MV-4-11 (cell line): ENCODE measurements at places on chromosomes 2 and 18.

DNA sequence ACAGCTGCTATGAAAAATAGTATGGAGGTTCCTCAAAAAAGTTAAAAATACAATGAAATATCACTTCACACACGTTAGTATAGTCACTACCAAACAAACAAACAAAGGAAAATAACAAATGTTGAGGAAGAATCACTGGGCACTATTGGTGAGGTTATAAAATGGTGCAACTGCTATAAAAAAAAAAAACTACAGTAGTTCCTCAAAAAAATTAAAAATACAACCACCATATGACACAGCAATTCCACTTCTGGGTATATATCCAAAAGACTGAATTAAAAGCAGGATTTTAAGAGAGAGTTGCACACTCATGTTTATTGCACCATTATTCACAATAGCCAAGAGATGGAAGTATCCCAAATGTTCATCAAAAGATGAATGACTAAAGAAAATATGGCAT, 80.9 kb upstream of the POU3F3 start:
- no peak for DNase-seq

GRCh38 chr2:39851651-39852110, 72.6 kb upstream of the THUMPD2 start:
- DNase-seq: peak; percentile 80

DNA sequence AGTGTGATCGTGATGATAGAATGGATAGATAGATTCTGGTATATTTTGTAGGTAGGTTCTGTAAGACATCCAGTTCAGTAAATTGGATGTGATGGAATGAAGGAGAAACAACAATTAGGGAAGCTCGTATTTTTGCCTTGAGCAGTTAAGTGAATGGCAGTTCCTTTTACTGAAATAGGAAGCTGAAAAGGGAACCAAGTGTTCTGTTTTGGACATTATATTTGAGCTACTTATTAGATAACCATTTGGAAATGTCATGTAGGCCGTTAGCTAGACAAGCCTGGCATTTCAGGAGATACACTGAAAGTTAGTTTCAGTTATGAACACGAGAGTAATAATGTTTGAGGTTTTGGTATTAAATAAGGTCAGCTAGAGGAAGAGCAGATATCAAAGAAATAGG, 41.5 kb downstream of the MARCHF7 start:
- peak; percentile 90 for DNase-seq

- no peak for DNase-seq
Measured at GRCh38 chr2:47519147-47519537, 116.2 kb downstream of the MSH2 start.

- DNase-seq: peak; percentile 61
Measured at GRCh38 chr18:76450452-76451395, 44.3 kb downstream of the ZNF516 start.

GRCh38 chr2:11235583-11235982, 80.3 kb downstream of the SLC66A3 start:
- no peak for DNase-seq

- no peak for DNase-seq
Measured at GRCh38 chr2:16068552-16068940, 128.2 kb downstream of the MYCN start.

DNA sequence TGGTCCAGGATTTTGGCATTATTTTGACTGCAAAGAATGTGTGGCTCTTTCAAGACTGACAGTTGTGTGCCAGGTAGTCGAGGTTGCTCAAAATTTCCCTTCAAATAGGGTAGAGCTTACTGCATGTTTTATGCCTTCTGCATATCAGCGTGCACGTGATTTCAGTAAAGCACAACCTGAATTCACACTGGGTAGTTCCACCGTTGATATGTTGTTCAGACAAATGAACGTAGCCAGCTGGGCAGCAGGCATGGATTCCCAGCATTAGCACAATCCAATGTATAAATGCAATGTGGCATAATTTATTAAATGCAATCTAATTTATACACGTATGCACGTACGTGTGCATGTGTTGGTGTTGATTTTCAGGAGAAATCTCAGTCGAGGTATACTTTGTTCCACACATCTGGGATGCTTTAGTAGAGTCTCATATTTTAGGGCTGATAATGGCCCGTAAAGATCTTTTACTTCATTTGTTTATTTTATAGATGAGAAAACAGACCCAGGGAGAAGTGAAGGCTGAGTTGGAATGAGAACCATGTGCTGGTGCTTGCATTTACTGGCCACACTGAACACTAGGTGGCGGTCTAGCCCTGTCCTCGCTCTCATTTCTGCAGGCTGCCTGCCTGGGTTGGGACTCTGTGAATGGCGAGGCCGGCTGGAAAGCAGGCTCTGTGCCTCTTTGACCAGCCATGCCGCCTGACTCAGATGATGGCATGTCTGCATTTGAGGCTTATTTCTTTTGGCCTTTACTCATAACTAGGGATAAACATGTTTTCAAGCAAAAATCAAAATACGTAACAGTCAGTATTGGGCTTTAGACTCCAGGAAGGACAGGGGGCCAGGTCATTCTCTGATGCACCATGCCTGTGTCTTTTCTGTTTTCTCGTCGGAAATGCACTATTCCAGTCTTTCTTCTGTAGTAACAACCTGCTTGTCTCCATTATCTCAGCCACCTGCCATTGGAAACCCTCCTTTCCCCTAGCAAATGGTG, 120.4 kb downstream of the RNF144A start:
- DNase-seq: peak; percentile 50

DNA sequence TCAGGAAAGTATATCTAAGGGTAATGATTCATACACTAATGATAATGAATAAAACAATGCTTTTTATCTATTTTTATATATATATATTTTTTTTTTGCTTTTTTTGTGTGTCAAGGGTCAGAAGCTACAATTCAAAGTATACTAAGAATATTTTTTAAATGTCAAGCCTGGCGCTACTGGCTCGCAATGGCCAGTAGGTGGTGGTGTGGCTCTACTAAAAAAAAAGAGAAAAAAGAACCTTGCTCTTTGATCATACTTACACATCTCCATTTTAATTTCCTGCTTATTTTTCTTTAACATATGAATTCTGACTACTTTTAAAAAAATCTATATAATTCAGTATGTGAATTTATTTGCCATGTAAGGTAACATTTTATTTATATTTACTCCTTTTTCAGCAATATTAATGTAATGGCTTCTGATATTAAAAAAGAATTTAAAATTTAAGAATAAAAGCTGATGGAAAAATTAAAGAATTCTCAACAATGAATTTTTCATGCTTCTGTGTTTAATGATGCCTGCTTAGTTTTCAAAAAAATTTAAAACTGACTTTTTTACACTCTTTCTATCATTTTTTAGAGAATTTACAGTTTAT, 232.9 kb downstream of the GULP1 start:
- DNase-seq: peak; percentile 39

- no peak for DNase-seq
Measured at GRCh38 chr2:20351555-20352229, 1.0 kb upstream of the PUM2 start.

GRCh38 chr2:26606847-26607190, 34.3 kb downstream of the CIB4 start:
- no peak for DNase-seq

GRCh38 chr2:83584672-83585071, 874.4 kb downstream of the SUCLG1 start:
- DNase-seq: no peak

- no peak for DNase-seq
Measured at GRCh38 chr2:32464431-32464830, 107.6 kb downstream of the BIRC6 start.

DNA sequence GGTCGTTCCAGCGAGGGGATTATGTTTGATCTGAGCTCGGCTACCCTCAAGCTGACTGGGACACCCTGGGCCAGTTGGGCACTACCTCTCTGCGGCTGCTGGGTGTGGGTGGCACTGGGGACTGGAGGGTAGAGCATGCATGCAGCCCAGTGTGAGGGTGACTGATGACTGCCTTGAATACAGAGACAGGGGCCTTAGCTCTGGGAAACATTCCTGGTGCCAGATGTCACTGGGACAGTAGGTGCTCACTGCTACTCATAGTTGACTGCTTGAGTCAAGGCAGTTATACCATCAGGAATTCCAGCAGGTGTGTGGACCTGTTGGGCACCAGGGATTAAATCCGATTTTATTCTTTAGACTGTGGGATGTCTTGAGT, 33.6 kb upstream of the ATP6V1B1 start:
- DNase-seq: no peak

DNA sequence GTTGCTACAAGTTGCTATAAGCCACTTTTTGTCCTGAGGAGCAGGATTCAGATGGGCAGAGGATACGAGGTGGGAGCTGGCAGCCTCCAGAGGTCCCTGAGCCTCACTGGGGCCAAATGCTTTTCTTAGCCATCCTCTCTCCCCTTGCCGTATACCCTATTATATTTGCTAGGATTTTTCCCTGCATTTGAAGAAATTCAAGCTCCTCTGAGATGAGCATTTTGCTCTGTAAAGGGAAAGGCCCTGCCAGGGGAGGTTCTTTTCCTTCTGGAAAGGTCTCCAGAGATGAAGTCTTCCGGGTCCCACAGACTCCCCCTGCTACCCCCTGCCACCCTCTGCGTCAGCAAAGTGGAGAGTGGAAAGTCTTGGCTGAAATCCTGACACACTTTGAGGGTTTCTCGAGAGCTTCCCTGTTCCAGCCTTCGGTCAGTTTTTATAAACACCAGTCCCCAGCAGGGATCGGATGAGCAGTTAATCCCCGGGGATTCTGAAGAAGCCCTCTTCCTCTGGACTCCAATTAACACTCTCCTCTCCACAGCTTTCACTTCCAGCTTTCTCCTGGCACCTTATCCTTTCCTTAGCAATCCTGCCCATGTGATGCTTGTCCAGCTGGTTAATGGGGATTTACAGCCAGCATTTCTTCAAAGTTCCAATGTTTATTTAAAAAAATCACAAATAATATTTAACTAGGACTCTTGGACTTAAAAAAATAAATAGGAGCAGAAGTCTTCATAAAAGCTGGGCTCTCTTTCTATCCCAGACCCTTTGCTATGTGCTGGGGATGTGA, 13.1 kb downstream of the CYRIA start:
- DNase-seq: peak; percentile 58

GRCh38 chr2:196389670-196390069, 218.3 kb upstream of the STK17B start:
- no peak for DNase-seq

GRCh38 chr2:108935271-108935741, 53.7 kb downstream of the EDAR start:
- no peak for DNase-seq

DNA sequence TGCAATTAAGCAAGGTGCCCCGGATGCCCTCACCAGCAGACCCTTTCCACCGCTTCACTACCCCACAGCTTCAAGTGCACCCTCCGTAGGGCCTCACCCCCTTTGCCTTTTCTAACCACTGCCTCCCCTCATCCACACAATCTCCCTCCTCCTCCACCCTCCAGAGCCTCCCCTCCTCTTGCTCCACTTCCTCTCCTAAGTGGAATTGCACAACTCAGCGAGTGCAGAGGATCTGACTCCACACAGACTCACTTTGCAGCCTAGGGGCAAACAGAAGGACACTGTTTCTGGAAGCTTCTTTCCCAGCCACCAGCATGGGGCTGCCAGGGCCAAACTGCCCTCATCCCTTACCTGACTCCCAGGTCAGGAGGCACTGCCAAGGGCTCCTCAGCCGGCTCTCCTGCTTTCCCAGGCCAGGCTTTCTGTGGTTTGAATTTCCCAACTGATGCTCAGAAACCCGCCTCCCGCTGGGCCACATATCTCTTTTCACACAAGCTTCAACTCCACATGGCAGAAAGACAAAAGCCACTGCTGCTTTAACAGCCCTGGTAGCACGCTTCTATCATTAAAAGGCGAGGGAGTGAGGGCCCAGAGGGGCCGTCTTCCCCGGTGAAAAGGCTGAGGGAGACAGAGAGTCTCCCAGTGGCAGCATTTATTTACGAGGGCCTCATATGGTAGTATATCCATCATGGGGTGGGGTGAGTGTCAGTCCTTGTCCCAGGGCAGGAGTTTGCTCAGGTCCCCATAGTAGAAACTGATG, 74.7 kb upstream of the MGAT4A start:
- DNase-seq: peak; percentile 96

GRCh38 chr2:3326871-3327270, 50.7 kb downstream of the EIPR1 start:
- DNase-seq: no peak

DNA sequence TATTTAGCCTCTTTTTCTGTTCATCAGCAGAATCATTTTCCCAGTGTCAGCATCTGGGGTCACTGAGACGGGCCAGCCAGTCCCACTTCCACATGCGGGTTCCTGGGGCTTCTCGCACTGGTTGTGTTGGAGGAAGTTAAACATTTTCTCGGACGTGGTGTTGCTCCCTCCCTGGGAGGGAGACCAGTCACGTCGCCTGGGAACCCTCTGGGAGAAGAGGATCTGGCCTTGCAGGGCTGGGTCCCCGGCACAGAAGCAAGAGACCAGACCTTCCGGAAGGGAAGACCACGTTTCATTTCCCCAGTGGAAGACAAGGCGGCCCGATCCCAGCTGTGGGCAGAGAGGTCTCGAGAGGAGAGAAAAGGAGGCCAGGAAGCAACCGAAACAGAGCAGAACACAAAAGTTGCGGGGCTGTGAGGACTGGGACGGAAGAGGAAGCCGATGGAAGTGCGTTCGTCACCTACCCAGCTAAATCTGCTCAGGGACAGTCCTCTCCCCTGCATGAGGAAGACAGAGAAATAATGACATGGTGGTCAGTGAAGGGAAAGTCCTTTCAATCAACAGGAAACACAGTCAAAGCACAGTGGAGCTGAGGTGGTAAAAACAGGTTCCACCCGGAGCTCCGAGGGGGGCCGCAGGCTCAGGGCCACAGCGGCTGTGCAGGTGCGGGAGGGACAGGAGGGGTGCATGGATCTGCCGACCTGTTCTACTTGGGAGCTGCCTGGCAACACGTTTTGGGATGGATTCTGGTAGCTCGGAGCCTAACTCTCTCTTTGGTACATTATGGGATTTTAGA, 144.4 kb downstream of the MBP start:
- peak; percentile 64 for DNase-seq

GRCh38 chr2:224608104-224608503, 22.9 kb upstream of the CUL3 start:
- DNase-seq: no peak

DNA sequence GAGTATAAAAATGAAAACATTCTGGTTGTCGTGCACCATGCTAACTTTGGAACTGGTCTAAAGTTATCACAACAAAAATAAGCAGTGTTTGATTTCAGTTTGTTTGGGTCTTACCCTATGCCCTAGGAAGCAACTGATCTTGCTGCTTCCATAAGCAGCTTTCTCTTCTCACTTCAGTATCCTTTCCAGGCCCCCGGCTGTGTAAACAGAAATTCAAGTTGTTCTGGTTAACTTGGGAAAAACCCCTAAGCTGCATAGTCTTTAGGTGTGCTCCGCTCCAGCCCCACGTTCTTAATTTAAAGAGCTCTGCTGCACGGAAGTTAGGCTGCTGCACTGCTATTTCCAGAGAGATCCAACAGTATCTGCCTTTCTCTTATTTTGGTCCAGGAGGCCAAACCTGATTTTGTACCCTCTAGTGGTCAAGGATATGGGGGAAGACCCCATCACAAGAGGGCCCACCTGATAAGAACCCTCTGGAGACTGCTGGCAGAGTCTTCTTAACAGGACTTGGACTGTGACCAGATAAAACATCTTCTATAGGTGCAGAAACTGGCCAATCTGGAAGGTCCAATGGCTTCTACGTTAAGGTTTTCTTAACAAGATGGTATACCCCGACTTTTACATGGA, 69.1 kb downstream of the FEZ2 start:
- DNase-seq: no peak
